ENCODE measurements at places on chromosomes 2 and 18.

GRCh38 chr2:25354116-25354515 lies 12.4 kb upstream of the DNMT3A start:
- no peak for DNase-seq

DNA sequence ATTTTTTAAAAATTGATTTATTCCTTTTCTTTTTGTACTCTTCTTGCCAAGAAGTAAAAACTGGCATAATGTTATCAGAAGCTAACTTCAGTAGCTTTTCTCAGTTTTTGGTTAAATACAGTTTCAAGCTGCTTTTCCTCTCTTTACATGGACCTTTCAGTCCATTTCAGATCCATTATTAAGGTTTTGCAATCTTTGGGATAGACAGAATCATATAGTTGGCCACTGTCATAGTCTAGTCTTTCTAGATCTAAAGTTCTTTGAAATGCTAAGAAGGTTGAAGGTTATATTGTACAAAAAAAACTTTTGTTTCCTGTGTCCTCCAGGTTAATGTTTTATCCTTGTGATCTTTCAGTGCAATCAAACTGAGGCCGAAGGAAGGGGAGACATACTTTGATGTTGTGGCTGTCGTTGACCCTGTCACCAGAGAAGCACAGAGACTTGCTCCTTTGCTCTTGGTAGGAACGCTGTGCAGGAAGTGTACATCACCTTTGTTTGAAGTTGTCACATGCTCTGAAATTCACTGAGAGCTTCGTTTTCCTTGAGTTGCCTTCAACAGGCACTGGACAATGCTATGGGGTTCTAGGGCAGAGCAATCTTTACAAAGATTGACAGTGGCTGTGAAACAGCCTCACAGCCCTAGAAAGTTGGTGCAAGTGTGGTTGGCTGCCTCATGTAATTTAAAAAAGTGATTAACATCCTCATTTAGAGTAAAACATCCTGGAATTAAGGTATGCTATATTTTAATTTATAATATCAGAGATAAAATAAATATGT lies 79.1 kb downstream of the UGGT1 start:
- DNase-seq: no peak

GRCh38 chr2:237508361-237508760 lies 21.3 kb downstream of the MLPH start:
- DNase-seq: no peak

DNA sequence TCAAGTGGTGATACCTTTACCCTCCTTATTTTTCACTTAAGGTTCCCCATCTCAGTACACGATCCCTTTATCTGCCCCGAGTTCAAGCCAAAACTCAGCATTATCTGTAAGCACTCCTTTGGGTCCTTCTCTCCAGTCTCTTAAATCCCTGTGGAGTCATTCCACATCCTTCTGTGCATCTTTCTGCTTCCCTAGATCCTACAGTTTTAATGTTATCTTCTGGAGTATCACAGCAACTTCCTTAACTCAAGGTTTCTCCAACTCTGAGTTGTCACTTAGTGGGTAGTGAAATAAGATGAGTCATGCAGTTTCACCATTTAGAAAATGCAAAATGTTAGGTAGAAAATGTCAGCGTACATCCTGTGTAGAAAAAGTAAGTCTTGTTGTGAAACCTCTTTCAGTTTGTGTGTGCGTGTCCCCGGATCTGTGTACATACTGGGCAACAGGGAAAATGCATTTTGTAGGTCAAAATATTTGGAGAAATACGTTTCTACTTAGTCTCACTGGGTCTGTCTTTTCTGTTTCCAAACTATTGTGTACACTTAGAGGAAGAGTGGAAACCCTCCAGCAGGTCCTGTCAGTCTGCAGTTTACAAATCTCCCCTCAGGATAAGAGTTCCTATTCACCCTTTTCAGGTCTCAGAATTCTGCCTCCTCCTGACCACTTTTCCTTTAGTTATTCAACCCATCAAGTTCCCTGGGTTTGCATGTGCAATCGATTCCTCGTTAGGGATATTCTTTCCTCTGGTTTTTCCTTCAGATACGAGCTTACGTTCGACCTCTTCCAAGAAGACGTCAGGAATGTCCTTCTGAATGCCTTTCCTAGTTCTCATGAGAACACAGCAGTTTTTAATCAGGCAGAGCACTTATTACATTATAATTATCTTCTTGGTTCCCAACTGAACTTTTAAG lies 154.8 kb downstream of the TGIF1 start:
- peak; percentile 98 for DNase-seq

GRCh38 chr2:6526093-6526824 lies 339.4 kb downstream of the CMPK2 start:
- no peak for DNase-seq

DNA sequence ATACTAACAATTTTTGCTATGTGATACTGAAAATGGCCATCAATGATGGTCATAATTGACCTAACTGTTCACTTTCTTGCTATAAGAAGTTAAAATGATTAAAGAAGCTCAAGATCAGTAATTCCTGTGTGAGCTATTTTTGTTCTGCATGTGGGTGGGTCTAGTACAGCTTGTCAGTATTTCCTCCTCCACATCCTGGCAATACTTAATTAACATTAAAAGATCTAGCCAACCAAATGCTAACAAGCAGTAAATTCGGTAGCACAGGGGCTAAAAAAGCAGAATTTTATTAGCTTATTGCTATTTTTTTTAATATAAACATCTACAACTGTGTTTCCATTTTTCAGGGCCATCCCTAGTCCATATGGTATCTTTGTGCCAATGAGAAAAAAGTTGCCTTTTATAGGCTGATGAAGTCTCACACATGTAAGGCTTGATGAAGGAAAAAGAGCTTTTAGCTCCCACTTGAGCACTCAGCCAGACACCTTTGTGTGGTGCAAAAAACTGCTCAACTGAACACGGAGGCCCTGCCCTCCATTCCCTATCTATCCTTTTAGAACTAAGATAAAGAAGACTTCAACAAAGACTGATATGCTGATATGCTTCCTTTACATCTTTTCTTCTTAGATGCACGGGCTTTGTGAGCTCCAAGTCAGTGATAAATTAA lies 4.9 kb upstream of the PNO1 start:
- DNase-seq: no peak

- peak; percentile 11 for DNase-seq
Measured at GRCh38 chr18:67301592-67301991, 214.9 kb downstream of the DSEL start.

DNA sequence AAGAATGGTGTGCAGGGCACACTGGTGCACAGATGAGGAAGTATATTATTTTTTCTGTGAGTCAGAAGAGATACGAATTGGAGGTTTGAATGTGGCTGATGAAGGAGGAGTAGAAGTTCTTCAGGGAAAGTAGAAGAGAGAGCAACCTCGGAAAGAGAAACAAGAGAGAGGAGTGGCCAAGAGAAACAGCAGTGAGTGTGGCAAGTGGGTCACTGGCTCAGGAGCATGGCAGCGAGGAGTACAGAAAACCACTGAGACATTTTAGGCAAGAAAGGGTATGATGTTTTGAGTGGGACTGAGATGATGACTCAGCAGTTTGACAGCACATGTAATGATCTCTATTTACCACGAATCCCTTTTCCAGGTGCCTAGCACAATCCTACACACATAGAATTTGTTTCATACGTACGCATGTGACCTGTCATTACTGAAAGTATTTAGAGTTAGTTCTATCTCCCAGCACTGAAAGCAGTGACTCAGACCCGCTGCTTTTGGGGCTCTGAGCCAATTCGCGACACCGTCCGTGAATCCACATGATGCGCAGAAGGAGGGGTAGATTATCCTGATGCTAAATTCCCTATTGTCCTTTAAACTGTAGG lies 915.4 kb downstream of the DCDC2C start:
- DNase-seq: no peak

GRCh38 chr2:231270221-231271114 lies 72.0 kb downstream of the ARMC9 start:
- no peak for DNase-seq

Data from cardiac fibroblast (primary cell).